Suppressor macrophage (primary cell): ENCODE measurements at places on chromosomes 2 and 18.

GRCh38 chr2:212669761-212670160, 131.2 kb upstream of the ERBB4 start:
- no peak for DNase-seq

DNA sequence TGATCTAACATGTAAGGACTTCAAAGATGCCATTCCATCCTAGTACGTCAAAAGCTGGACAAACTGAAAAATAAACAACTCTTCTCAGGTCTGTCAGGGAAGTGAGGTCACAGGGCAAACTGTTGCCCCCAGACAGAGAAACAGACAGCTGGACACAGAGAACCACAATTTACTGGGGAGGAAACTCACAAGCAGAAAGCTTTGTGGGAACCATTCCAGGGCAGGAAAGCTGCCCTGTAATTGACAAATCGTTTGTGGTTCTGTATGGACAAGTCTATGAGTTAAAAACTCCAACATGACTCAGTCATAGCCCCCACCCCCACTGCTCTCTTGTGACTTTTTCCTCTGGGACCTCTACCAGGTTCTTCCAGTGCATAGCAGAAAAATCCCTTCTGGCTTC, 28.4 kb downstream of the MCEE start:
- DNase-seq, result peak; percentile 55

- DNase-seq, result no peak
Observed at GRCh38 chr2:77104554-77104953, 417.6 kb downstream of the LRRTM4 start.

- peak; percentile 18 for DNase-seq
Observed at GRCh38 chr2:177397481-177398289, 5.1 kb downstream of the AGPS start.

GRCh38 chr2:41598161-41598894, 449.5 kb upstream of the PKDCC start:
- DNase-seq, result no peak

DNA sequence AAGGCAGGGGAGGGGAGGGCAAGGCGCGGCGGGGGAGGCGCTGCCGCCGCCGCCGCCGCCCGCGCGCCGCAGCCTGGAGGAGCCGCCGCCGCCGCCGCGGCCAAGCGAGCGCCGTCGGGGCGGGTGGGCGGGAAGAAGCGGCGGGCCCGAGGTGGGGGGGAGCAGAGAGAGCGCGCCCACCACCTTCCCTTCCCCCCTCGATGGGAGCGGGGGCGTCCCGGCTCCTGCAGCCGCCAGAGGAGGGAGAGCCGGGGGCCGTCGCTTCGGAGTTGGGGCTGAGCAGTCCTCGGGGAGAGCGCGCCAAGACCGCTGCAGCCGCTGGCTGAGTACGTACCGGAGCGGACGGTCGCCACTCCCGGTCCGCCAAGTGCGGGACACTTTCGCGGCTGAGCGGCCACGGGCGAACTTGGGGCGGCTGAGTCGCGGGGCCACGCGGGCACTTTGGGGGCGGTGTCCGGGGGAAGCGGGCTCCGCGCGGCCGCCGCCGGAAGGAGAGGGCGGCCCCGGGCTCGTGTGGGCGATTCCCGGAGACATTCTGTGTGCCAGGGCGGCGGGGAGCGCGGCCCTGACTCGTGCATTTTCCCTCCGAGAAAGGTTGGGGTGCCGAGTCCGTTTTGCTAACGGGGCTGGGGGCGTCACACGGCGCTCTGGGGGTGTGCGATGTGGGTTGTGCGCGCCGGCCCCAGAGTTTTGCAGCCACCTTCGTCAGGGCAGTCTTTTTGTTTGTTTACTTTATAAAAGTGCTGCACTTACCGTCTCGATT, at the start of gene NAB1:
NAB1 (plus strand) TSS at position 49 of the 763 bp plus-strand sequence. CDS start 10,094 bp downstream, outside the sequence.
- DNase-seq, result peak; percentile 87

DNA sequence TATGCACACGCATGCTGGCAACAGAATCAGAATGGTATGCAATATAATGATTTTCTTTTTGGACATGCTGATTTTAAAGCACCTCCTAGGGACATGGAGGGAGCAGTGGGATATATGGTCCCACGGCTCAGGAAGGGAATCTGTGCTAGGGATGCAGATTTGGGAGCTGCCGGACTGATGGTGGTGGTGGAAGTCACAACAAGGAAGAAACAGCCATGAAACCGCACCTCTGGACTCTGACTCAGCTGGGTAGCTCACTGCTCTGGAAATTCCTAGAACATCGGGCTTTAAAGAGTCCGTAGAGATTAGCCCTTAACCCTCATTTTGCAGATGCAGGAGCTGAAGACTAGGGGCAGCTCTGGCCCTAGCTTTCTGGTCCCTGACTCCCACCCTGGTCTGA, 364.3 kb upstream of the KLHL29 start:
- no peak for DNase-seq

DNA sequence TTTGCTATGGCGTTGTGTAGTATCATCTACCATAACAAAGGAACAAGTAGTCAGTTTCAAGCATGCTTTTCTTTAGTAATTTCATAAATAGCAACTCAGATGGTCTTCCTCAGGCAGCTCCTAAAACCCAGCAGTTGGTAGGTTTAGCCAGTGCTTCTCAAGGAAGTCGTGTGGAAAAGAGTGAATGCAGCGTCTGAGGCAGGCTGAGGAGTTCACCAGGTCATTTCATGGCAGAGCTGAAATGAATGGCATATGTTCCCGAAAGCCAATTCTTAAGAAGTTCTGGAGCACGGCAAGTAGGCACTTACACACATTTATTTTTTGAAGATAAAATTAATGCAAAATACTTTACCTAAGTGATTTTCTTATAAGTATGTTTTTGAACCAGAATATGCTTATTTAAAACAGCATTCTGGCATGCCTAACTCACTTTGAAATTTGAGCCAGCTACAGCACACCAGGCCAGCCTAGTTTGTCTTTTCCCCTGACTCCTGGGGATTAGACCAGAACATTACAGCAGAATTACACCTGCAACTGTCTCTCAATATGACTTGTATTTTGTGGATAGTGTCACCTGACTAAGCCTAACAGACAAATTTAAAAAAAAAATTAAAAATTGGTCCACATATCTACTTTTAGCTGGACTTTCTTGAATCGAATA, 62.2 kb downstream of the OSBPL6 start:
- no peak for DNase-seq

DNA sequence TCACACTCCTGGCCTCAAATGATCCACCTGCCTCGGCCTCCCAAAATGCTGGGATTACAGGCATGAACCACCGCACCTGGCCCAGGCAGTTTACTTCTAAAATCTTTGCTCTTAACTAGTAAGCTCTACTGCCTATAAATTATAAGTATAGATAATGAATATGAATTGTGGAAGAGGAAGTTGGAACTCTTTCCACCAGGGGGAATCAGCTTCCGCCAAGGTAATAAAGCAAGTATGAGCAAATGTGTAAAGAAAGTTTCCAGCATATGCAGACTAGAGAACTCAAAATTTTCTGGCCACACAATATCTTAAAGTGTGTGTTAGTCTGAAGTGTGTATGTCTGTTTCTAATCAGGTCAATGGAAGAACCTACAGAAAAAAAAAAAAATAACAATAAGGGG, 68.1 kb downstream of the RMDN2 start:
- no peak for DNase-seq

- peak; percentile 79 for DNase-seq
Observed at GRCh38 chr2:74036450-74037195, 51.9 kb downstream of the TET3 start.

DNA sequence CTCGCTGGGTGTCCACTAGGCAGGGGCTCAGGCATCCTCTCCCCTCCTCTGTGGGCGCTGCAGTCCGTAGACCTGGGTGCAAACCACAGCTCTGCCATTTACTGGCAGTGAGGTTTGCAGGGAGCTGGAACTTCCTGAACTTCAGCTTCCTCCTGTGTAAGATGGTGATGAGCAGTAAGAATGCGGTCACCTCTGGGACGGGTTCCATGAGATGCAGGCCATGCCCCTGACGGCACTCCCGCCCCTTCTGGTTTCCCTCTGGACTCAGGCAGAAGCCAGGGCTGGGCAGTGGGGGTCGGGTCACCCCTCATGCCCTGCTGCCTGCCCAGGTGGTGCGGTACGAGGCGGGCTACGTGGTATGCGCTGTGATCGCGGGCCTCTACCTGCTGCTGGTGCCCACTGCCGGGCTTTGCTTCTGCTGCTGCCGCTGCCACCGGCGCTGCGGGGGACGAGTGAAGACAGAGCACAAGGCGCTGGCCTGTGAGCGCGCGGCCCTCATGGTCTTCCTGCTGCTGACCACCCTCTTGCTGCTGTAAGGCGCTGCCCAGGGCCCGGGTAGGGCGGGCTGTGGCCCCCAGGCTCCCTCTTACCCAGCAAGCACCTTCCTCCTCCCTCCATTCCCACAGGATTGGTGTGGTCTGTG, 1.5 kb downstream of the PROM2 start:
- DNase-seq, result peak; percentile 23
